ENCODE measurements at places on chromosomes 5 and 9. TPM values are rescaled to one million over a fixed set of nuclear protein-coding genes. Genes with fewer than 3 reads are reported as not detected.

DNA sequence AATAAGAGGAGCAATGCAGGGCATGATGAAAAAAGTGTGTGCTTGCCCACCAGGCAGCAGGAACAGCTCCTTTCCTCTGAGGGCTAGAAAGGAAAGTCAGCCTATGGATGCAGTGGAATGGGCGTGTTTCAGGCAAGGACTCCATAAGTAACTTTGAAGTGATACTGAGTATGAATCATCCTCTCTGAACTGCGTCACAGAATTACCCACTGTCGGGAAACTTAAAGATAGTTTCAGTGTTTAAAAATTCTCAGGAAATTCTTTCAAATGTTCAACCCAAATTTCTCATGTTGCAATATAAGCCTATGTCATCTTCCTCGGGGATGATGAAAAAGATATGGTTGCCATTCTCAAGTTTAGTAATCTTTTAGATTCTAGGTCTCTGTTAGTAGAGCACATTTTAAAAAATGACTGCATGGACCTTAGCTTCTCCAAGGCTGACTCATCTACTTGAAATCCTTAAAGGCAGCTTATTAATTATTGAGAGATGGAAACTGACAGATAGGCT, 27.7 kb downstream of the PTCD2 start:
- peak; percentile 46 for DNase-seq

- DNase-seq = no peak
Measured at GRCh38 chr9:137540536-137540935, 9.7 kb downstream of the PNPLA7 start.

DNA sequence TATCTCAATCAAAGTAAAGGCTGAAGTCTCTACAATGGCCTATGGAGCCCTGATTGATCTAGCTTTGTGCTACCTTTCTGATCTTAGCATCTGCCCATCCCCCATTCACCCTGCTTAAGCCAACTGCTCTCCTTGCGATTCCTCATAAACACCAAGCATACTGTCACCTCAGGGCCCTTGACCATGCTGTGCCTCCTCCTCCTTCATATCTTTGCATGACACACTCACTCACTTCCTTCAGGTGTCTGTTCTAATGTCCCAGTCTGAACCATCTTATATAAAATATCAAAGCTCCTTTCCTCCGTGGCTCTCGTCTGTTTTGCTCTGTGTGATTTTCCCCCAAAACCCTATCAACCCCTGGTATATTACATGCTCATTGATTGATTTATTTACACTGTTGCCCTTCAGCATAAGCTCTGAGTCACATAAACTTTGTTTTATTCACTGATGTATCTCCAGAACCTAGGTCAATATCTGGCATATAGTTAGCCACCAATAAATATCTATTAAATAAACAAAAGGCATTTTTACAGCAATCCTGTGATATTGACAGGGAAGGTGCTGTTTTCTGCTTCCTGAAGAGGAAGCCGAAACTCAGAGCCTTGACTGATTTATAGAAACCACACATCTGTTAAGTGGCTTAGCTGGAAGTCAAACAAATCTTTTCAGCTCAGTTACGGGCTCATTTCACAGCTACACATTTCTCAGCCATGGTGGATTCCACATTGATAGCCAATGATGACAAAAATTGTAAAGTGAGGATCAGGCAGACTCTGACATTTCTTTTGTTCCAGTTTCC, 103.6 kb downstream of the BOD1 start:
- no peak for DNase-seq

The SLC6A3 gene
- not detected for total RNA-seq

The PCDHGB7 gene
- total RNA-seq = 11.9 TPM

Data from dermis blood vessel endothelial cell (primary cell).